ENCODE measurements at places on chromosomes 12 and 14.

DNA sequence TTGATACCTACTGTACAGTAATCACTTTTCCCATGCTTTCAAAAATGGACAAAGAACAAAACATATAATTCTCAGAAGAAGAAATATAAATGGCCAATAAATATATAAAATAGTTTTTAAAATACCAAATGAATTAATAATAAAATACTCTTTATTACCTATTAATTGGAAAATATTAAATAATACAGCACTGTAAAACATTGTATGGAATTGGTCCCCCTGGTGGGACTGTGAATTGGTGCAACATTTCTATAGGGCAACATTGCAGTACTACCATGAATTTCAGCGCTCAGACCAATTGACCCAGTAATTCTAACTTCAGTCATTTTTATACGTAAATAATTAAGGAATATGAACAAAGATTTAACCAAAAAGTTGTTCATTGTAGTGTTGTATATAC is 162.6 kb downstream of the PELI2 start:
- DNase-seq: no peak

- DNase-seq: no peak
Measured at GRCh38 chr12:84701041-84701440, 211.6 kb downstream of the SLC6A15 start.

DNA sequence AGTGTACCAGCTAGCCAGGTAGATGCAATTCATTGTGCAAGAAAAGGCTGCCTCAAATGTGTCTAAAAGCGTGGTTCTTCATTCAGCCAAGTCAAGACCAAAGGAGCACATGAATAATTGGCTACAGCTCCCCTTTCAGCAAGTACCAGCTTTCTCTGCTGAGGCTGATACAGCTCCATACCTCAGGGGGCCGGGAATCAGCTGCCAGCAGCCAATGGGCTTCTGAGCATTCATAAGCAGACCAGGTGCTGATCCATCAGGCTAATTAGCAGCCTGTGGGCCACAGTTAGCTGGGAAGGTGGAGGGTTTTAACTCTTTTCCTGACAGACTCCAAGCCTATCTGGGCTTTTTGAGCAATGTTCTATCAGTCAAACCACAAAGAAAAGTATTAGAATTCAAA is 264.7 kb downstream of the APAF1 start:
- DNase-seq: no peak

GRCh38 chr12:116919247-116919661 is 8.5 kb downstream of the FBXW8 start:
- DNase-seq: peak; percentile 67

- DNase-seq: peak; percentile 65
Measured at GRCh38 chr14:103522649-103523574, at the start of gene CKB. TSS of gene CKB (minus strand) at chr14:103522830. CDS start at chr14:103522493, 337 bp downstream.

- DNase-seq: no peak
Measured at GRCh38 chr12:16324272-16324671, 23.2 kb upstream of the MGST1 start.

GRCh38 chr14:76647697-76648298 is 113.5 kb upstream of the VASH1 start:
- DNase-seq: peak; percentile 62
